ENCODE measurements at places on chromosomes 4 and X. TPM values are rescaled to one million over a fixed set of nuclear protein-coding genes. Genes with fewer than 3 reads are reported as not detected.

DNA sequence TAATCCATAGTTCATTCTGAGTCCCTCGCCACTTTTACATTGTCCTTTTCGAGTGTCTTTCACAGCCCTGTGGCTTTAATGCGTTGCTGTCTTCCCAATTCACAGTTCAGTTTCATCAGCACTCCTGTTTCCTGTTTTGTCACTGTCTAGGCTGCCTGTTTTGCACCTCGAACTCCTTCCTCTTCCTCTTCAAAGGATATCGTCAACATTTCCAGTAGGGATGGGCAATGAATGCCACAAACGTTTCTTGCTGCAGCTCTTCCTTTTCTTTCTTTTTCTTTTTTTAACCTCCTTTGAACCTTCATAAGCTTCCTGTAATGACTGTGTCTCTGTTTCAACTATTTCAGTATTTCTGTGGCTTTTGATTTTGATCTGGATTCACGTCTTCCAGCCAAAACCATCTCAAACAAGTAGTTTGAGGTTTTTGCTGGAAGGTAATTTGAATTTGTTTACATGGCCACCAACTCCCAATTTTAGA lies 105.4 kb downstream of the ANXA3 start:
- H3K27me3 ChIP-seq = no peaks in the 10 kb centered on the region
- H3K4me1 ChIP-seq = peaks cover 34% of the 10 kb centered on the region
- peak overlapping the region; percentile 39 for H3K4me3 ChIP-seq
- H3K27ac ChIP-seq = peak overlapping the region; percentile 28
- DNase-seq = no peak

DNA sequence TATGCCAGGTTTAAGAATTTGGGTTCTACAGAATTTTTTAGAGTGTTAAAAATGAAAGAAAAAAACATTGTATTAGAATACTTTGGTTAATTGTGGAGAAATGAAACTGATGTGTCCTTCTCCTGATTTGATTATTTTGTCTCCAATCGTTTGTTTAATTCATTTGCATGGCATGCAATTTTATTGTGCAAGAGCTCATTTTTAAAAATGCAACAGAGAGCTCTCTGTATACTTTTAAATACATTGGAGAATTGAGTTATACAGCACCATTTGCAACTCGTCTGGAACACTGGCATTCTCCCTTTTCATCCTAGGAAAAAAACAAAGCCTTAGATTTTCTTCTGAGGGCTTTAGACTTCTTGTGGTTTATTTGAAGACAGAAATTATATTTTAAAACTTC lies 689 bp downstream of the EXOC1L start:
- no peaks in the 10 kb centered on the region for H3K36me3 ChIP-seq
- 0 out of 2 replicates have a peak, but pooled peaks cover 2% of the 10 kb centered on the region for H3K27me3 ChIP-seq
- no peaks in the 10 kb centered on the region for H3K4me1 ChIP-seq
- no peak overlapping the region for H3K4me3 ChIP-seq

- no peak overlapping the region for H3K27ac ChIP-seq
- no peaks in the 10 kb centered on the region for H3K36me3 ChIP-seq
- no peak overlapping the region for H3K4me3 ChIP-seq
- no peak for DNase-seq
These were observed 46.3 kb downstream of the TEX13B start for GRCh38 chrX:107935664-107936433.

- no peak overlapping the region for H3K4me3 ChIP-seq
- H3K27me3 ChIP-seq = no peaks in the 10 kb centered on the region
- H3K4me1 ChIP-seq = no peaks in the 10 kb centered on the region
- no peak for DNase-seq
These were observed 654.6 kb upstream of the GALNT7 start for GRCh38 chr4:172514011-172514410.

The ZAR1 gene
- not detected for total RNA-seq

The CT47A1 gene
- not detected for total RNA-seq
